ENCODE measurements at places on chromosomes 5 and 9. TPM values are rescaled to one million over a fixed set of nuclear protein-coding genes. Genes with fewer than 3 reads are reported as not detected.

- DNase-seq, result peak; percentile 48
Measured at GRCh38 chr9:109113892-109114609, 5.7 kb downstream of the TMEM245 start.

The FCN2 gene
- 95.7 TPM for total RNA-seq

DNA sequence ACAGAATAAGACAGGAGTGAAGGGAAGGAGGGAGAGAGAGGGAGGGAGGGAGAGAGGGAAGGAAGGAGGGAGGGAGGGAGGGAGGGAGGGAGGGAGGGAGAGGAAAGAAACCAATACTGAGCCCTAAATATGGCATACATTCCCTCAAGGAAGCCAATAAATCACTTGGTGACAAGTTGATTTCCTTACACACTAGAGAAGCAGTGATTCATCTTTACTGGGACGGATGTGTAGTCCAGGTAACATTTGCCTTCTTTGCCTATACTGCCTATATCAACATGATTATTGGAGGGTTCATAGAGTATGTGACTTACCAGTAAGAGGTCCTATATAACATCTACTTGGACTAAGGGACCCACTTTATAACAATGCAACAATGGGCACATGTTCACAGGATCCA, 83.2 kb downstream of the TRIM36 start:
- no peak for DNase-seq

The GOLGA1 gene
- total RNA-seq, result 12.6 TPM

DNA sequence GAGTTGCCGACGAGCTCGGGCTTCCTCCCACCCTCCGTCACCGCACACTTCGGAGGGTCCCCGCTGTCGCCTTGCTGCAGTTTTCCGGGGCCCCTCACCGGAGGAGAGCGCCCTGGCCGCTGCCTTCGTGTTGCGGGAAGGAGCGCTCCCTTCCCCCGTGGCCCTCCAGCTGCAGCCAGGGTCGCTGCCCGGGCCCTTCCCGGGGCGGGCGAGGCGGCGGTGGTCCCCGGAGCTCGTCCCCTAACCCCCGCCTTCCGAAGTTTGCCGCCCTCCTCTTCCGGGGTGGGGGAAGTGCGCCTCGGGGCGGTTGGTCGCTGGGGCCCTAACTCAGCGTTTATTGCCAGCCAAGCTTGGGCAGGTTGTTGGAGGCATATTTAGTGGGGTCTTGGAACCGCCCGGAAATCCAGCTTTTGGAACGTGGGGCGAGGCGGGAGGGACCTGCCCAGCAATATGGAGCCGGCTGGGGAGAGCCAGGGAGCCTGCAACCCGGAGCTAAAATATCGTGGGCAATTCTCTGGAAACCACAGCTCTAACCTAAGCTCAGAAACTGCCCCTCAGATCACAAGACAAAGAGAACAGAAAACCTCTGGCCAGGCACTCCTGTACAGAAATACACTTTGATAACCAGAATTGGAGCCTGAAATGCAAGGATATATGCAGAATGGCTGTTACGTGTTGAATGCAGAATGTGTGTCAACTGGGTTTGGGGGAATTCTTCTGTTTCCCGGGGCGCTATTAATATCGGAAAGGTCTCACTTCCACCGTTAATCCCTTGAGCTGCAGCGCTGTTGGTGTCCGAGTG, 890 bp downstream of the PIK3R1 start:
- DNase-seq, result peak; percentile 63

DNA sequence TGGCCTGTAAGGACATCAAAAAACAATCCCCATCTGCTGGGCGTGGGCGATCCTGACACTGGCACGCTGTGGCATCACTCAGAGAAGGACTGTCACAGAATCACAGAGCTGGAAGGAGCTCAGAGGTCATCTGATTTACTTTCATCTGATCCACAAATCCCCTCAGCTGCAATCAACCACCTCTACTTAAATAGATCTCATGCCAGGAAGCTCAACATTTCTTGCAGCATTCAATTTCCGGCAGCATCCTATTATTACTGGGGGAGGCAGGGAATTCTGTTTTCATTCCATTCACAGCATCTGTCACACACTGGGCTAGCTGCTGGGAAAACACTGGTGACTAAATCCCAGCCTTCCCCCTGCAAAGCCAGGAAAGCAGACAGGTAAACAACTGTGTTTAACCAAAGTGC, 38.3 kb downstream of the RETREG1 start:
- no peak for DNase-seq

All from left lobe of liver (tissue), 2 donors.